ENCODE measurements at places on chromosomes 1 and 21.

- no peaks in the 10 kb centered on the region for H3K27me3 ChIP-seq
- H3K36me3 ChIP-seq = no peaks in the 10 kb centered on the region
- peaks cover 6% of the 10 kb centered on the region for H3K4me1 ChIP-seq
- no peak overlapping the region for H3K27ac ChIP-seq
- no peak overlapping the region for H3K4me3 ChIP-seq
Observed at GRCh38 chr1:100622037-100622436, 84.1 kb downstream of the GPR88 start.

GRCh38 chr1:2445162-2445822, 30.8 kb upstream of the PLCH2 start:
- DNase-seq = no peak
- peaks cover 29% of the 10 kb centered on the region for H3K27me3 ChIP-seq
- H3K4me3 ChIP-seq = no peak overlapping the region
- no peaks in the 10 kb centered on the region for H3K4me1 ChIP-seq

DNA sequence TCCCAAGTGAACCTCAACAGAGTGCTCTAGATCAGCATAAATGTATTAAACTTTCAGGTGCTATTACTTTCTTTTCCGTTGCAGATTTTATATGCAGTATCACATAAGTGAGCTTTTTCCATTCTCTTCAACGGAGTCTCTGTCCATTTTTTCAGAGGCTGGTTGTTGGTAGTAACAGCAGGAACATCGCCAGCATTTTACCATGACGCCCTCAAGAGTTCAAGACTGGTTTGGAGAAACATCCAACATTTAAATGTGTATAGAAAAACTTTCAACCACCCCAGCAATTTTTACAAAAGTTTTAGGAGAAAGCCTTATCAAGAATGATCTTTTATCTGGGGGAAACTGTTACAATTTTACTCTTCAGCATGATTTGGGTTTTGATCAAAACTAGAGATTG, 117.0 kb downstream of the TGFB2 start:
- H3K36me3 ChIP-seq = no peaks in the 10 kb centered on the region
- DNase-seq = no peak
- H3K27ac ChIP-seq = 0 out of 2 replicates have a peak overlapping the region, but pooled peaks have one; percentile 12
- no peak overlapping the region for H3K4me3 ChIP-seq

- H3K27me3 ChIP-seq = no peaks in the 10 kb centered on the region
- peaks cover 13% of the 10 kb centered on the region for H3K4me1 ChIP-seq
- H3K36me3 ChIP-seq = peaks cover 9% of the 10 kb centered on the region
- H3K27ac ChIP-seq = no peak overlapping the region
Observed at GRCh38 chr1:159646687-159647086, 59.1 kb downstream of the APCS start.

- H3K27ac ChIP-seq = no peak overlapping the region
- H3K36me3 ChIP-seq = peaks cover 14% of the 10 kb centered on the region
- peaks cover 3% of the 10 kb centered on the region for H3K27me3 ChIP-seq
- no peak for DNase-seq
- no peaks in the 10 kb centered on the region for H3K4me1 ChIP-seq
- H3K4me3 ChIP-seq = no peak overlapping the region
Observed at GRCh38 chr1:116737855-116738321, 16.3 kb upstream of the CD2 start.

Measured in WTC11 (cell line).